GM13977 (cell line): ENCODE measurements at places on chromosomes 1 and 21.

GRCh38 chr1:35443768-35444518, 113.3 kb downstream of the KIAA0319L start:
- DNase-seq: no peak

- no peak for DNase-seq
These were observed 1386.0 kb upstream of the ADGRL4 start for GRCh38 chr1:80392529-80392928.

DNA sequence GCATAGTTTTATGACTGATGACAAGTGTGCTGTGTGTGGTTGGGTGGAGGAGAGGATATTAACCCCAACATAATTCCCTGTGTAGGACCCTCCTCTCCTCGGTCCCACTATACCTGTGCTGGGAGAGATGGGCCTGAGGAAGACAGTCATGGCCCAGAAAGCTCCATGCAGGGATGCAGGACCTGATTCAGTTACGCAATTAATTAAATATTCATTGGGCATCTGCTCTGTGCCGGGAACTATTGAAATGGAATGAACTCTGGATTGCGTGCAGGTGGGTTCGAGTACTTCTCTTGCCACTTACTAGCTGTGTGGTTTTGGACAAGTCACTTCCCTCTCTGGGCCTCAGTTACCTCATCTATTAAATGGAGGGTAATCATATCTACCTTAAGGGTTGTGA, 74.6 kb downstream of the CD247 start:
- no peak for DNase-seq

GRCh38 chr1:58620926-58621325, 43.9 kb upstream of the TACSTD2 start:
- DNase-seq: no peak

DNA sequence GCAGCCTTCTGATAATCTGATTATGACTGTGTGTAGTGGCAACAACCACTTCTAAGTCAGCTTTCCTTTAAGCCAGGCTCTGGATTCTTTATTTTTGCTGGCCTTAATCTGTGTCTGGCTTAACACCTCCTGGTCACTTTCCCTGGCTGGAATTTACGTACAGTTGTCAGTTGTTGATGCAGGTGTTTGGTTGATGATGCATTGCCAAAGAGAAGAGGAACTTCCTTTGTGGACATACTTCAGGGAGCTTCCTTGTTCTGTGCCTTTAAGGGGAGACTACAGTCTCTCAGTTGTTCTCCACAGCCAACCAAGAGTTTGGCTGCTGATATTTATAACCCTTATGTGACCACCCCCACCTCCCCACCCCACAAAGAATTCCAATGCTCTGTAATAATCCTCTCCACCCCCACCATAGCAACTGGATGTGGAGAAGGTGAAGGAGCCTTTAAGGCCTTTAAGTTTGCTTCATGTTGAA, 96.0 kb upstream of the BMP8A start:
- DNase-seq: no peak

- DNase-seq: no peak
These were observed 22.4 kb downstream of the CNIH4 start for GRCh38 chr1:224378855-224379631.

GRCh38 chr21:42266971-42267556, 48.1 kb downstream of the ABCG1 start:
- DNase-seq: no peak

DNA sequence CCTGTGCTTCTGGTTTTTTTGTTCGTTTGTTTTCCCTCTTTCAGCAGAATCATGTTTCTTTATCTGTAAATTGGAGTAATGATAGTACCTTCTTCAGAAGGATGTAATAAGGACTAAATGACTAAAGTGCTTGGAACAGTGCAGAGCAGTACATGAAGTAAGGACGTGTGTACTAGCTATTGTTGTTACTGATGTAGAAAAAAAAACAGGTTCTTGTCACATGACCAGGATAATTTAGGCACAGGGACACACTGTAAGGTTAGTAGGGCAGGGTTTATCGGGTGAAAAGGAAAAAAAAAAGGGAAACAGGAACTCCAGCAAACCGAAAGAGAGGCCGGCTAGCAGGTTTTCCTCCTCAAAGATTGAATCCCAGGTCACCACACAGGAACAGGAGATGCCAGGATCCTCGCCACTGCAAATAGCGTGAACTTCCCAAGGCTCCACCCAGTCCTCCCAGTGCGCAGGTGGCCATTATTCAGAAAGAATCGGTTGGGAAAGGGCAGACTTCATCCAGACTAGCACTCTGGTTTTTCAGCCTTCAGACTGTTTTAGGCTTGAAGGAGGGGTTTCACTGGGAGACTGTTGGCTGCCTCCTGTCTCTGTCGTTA, 63.8 kb upstream of the PRRC2C start:
- no peak for DNase-seq

DNA sequence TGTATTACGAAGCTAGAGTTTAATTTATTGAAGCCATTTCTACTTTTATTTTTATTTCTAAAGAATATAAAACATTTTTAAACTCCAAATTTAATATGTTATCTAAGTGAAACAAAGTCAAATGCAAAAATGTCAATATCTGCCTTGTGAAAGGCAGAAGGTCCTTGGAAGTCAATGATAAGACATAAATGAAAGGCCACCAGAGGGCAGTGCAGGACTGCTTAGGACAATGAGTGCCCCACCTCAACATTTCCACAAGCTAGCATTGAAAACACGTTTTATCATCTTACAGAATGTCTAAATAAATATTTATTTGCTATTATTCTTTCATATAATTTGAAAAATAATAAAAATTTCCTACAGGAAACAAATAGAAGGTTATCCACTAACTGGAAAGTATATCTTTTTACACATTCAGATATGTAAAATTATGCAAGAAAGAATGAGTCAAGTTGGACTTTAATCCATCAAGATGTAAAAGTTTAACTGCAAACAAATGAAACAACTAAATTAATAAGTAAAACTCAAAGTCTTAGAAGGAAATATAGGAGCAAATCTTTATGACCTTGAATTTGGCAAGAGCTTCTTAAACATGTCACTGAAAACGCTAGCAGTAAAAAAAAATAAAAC, 140.1 kb upstream of the FMN2 start:
- peak; percentile 61 for DNase-seq

DNA sequence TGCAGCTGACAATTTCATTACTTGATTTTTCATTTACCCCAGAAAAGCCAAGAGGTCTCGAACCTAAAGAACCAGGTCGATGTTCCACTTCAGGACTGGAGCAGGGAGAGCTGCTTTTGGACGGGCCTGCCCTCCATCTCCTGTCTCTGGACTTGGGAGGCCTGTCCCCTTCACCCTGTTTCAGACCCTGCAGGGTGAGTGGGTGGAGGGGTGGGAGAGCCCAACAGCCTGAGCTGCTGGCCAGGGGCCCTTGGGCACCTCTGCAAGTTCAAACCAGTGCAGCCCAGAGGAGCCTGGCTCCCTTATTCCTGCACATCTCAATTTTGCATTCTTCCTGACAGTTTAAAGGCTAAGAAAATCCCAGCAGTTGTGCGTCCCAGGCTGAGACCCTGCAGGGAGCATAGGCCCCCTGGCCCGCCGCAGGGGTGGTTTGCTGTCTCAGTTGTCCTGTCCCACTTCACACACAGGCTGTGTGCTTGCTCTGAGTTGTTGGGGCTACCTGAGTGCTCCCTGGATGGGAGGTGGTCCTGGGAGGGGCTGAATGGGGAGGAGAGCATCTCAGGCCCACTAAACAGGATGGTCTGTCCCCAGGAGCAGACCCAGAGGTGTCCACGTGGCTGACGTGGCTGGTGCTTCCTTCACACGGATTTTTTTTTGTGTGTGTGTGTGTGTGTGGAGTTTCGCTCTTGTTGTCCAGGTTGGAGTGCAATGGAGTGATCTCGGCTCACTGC, 443.7 kb downstream of the PTPRU start:
- no peak for DNase-seq

DNA sequence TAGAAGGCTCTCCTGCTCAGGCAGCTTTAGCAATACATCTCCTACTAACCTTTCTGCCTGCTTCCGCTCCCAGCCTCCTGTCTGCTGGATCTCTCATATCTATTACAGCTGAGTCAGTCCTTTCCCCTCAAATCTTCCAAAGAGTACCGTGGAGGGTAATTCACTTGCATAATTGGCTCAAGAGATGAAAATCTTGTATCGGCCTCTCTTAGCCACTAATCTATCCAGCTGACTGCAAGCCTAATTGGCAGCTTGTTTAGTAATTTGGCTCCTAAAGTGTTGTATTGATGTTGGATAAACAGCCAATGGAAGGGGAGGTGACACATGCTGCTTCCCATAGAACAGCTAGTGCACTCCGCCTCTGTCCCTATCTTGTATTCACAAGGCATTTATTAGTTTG, 195.7 kb downstream of the GPATCH2 start:
- no peak for DNase-seq

GRCh38 chr1:99994496-99994895, 24.7 kb downstream of the SLC35A3 start:
- DNase-seq: no peak

DNA sequence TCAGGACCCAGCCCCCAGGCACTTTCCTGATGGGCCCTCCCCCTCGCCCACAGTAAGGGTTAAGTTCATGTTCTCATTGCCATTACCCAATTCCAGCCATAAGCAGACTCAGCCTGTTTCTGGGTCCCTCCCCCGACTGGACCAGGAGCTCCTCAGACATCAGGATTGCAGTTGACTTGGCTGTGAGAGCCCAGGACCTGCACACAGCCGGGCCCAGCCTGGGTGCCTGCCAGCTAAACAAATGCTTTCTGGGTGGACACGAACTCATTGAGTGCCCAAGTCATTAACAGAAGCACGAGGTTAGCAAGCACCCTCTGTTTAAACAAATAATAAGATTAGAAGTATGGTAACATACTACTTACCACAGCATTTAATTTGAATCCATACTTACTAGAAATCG, 147.9 kb upstream of the POU3F1 start:
- DNase-seq: no peak

GRCh38 chr1:9573723-9574122, 15.0 kb upstream of the TMEM201 start:
- peak; percentile 27 for DNase-seq

DNA sequence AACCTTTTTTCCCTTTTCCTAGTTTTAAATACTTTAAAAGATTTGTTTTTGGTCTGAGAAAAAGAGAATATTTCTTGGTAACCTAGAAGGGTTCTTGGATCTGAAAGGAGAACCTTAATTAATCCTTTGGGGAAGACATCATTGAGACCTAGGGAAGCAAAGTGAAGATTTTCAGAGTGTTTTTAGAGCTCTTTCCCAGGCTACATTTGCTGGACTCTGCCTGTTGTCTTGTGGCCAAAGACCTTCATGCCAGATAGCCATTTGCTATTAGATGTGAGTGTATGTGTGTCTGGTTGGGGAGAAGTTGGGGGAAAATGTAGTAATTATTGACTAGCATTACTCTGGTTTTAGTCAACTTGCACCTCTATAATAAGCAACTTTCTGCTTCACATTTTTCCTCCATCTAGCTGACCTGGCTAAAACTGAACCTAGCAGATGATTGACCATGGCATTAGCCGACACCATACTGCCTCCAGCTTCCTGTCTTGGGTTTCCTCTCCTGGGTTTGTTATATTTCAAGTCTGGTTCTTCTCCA, 239.1 kb downstream of the USP25 start:
- no peak for DNase-seq

- DNase-seq: no peak
These were observed 412.3 kb downstream of the NPHP4 start for GRCh38 chr1:5579966-5580365.

DNA sequence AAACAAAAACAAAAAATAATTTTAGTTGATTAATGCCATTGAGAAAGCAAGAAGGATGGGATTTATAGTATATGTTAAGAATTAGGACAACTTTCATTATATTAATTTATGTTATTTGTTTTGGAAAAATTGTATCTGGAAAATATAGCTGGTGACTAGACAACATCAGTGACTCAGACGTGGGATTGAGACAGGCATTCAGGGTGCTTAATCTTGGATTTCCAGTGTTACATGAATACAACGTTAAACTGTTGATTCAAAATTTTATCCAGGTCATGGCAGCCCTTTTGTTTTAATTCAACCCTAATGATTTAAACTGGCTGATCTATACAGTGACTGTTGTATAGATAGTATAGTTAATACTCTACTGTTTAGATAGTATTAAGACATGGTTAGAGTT, 827.1 kb upstream of the B3GALT2 start:
- no peak for DNase-seq

DNA sequence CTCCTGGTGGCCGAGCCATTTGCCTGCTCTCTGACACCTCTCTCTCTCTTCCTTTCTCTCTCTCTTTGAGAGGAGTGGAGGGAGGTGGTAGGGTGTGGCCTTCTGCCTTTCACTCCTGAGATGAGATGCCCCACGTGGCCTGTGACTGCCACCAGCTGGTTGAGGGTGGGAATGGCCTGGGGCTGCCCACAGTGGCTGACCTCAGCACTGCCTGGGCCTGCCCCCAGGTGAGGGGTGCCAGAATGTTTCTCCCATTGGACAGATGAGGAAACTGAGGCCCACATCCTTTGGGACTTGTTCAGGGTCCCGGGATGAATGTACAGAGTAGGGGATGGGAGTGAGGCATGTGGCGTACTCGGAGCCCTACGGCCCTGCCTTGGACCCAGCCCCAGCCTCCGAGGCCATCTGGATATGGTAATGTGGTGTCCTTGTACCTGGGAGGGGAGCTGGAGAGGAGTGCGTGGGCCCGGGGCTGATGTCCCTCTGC, 12.7 kb upstream of the C1orf167 start:
- peak; percentile 79 for DNase-seq
